ENCODE measurements at places on chromosomes 6 and 20.

DNA sequence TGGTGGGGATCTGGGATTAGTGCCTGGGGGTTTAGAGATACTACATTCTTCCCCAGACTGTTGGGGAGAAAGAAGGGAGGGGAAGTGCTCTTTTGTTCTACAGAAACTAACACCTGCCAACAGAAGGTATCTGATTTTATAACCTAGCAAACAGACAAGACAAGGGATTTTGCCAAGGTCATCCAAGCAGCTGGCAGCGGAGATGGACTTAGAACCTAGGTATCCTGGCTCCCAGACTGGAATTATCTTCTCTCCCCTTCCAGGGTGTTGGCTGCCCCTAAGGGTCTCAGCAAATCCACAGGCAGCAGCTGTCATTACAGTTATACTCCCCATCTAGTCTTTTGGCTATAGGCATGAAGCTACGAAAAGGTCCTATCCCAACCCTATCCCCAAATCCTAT is 8.4 kb downstream of the SDC4 start:
- no peak for DNase-seq

GRCh38 chr6:158170656-158171081 is 2.5 kb downstream of the GTF2H5 start:
- no peak for DNase-seq

GRCh38 chr6:144929262-144929661 is 644.1 kb downstream of the UTRN start:
- no peak for DNase-seq

DNA sequence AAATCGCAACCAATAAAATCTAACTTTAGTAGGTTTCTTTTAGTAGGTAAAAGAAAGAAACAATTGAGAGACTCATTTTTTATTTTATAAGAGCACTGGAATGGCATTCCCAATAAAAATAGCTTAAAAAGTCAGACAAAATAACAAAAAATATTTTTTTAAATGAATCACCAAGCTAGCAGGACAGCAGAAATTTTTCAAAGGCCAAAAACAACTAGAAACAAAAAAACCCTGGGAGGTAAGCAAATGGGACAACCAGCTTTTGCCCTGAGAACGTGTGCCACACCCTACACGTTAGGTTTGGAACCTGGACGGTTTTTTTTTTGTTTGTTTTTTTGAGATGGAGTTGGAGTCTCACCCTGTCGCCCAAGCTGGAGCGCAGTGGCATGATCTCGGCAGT is 19.6 kb downstream of the GPLD1 start:
- DNase-seq: no peak

- no peak for DNase-seq
These were observed 1.2 kb downstream of the IFNGR1 start for GRCh38 chr6:137217801-137218472.

DNA sequence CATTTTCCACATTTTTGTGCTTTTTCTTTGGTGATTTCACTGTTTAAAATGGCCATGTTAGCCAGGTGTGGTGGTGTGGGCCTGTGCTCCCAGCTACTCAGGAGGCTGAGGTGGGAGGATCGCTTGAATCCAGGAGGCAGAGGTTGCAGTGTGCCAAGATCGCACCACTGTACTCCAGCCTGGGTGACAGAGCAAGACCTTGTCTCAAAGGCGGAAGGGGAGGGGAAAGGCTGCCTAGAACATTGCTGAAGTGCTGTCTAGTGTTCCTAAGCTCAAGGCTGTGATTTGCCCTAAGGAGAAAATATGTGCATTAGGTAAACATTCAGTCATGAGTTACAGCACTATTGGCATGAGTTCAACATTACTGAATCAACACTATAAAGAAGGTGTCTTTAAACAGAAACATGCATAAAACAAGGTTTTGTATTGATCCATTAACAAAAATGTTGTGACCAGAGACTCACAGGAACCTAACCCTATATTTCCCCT is 14.0 kb downstream of the ZC2HC1B start:
- no peak for DNase-seq

DNA sequence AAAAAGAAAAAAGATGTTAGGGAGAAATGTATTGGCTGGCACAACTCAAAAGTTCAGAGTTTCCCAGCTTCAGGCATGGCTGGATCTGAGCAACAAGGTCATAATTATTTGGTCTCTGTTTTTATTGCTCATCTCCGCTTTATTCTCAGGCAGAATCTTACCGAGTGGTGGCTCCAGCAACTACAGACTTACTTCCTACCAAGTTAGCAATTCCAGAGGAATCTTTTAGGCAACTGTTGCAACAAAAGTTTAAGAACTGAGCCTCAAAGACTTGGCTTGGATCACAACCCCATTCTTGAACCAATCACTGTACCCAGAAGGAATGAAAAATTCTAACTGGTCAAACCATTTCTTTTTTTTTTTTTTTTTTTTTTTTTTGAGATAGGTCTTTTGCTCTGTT is 35.5 kb upstream of the NCOA3 start:
- DNase-seq: no peak

- DNase-seq: no peak
These were observed 584.7 kb downstream of the RFPL4B start for GRCh38 chr6:112931832-112932231.
